Cortex of kidney (tissue), 1 donor: ENCODE measurements at places on chromosomes 11 and 22.

GRCh38 chr11:117610045-117610444 is 187.0 kb downstream of the DSCAML1 start:
- DNase-seq = no peak

DNA sequence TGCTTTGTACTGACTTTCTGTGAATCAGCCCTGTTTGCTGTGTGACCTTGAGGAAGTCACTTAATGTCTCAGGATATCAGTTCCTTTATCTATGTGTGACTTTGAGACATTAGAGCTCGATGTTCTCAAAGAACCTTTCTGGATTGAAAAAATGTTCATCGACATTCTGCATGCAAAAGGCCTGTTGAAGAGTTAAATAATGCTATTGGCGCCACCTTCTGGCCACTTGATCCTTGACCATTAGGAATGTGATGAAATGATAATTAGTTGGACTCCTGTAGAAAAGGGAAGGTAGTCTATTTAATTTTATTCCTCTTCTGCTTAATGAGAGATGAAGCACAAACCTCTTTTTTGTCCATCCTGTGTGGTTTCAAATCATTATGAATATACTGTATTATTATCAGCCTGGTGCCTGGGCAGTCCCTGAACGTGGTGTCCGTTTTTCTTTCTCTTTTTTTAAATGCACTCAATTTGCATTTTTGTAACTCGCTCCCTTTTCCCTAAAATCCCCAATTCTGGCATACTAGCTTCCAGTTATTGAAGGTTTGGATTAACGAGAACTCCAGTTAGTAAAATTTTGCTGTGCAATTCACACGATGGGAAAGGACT is 20.7 kb downstream of the ELF5 start:
- no peak for DNase-seq

DNA sequence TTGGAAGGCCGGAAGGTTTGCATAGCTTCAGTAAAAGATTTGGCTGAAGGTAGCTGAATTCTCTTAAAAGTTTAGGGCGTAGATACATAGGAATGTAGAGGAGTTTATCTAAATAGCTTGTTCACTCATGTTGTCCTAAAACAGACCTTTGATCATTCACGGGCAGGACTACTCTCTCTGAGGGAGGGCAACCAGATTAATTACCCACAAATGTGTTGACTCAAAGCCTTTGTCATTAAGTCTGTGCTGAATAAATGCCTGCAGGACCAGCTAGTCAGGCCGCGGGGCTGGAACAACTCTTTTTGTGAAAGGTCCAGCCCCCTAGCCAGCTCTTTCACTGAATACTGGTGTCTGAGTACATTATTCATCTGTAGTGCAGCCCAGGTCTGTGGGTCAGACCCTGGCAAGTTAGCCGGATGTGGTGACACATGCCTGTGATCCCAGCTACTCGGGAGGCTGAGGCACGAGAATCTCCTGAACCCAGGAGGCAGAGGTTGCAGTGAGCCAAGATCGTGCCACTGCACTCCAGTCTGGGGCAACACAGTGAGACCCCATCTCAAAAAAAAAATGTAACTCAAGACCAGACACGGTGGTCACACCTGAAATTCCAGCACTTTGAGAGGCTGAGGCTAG is 2.8 kb upstream of the FADD start:
- no peak for DNase-seq

DNA sequence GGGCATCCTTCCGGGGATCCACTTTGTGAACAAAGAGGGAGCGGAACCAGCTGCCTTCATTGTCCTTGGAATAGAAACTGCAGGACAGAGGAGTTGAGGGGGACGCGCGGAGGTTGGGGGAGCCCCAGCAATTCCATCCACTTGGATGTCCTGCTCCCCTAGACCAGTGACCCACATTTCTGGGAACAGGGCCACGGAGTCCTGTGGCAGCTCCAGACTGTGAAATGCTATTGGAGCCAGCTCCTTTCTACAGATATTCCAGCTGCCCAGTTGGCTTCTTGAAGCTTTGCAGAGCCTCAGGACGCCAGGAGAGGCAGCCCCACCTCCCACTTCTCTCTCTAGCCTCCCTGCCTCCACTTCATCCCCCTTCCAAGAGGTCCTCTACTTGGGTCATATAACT is 10.5 kb downstream of the NIPSNAP1 start:
- no peak for DNase-seq

GRCh38 chr11:118639899-118640298 is 32.5 kb downstream of the PHLDB1 start:
- DNase-seq = no peak

GRCh38 chr22:43129426-43130425 is 13.5 kb downstream of the MCAT start:
- DNase-seq = no peak

DNA sequence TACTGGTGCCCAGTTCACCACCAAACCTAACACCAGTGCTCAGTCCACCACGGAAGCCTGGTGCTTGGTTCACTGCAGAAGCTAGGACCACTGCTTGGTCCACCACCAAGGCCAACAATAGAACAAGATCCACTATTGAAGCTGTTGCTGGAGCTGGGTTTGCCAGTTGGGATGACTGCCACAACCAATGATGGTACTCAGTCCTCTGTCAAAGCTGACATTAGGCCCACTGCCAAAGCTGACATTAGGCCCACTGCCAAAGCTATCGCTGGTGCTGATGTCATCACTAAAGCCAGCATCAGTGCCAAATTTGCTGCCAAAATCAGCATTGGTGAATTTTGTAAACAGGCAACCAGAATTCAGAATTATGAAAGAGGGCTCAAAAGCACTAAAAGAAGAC is 1850.2 kb upstream of the RAG2 start:
- no peak for DNase-seq

DNA sequence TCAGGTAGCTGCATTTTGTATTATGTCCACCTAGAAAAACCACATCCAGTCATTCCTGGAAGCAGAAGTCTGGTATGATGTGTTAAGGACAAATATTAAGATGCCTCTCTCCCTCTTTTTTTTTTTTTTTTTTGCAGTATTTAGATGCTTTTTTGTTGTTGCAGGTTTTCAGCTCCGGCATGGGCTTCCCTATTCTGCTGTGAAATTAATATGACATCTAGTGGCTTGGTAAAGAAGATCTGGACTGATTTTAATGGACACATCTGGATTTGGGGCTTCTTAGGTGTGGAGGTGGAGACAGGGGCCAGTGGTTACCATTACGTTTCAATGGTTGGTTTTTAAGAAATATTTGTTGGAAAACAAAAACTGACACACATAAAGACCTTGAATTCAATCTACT is 47.5 kb upstream of the RASSF10 start:
- DNase-seq = no peak

DNA sequence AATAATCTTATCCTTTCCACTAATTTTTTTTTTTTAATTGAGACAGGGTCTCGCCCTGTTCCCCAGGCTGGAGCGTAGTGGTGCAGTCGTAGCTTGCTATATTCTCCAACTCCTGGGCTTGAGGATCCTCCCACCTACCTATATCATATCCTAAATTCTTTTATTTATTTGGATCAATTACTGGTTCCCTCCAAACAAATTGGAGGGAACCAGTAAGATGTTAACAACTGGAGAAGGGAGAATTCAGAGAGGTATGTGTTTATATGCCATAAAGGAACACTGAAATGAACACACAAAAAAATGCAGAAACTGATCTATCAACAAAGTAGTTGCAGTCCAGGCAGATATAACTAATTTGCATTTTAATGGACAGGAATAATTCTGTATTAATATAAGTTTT is 63.6 kb downstream of the ATXN10 start:
- DNase-seq = no peak

DNA sequence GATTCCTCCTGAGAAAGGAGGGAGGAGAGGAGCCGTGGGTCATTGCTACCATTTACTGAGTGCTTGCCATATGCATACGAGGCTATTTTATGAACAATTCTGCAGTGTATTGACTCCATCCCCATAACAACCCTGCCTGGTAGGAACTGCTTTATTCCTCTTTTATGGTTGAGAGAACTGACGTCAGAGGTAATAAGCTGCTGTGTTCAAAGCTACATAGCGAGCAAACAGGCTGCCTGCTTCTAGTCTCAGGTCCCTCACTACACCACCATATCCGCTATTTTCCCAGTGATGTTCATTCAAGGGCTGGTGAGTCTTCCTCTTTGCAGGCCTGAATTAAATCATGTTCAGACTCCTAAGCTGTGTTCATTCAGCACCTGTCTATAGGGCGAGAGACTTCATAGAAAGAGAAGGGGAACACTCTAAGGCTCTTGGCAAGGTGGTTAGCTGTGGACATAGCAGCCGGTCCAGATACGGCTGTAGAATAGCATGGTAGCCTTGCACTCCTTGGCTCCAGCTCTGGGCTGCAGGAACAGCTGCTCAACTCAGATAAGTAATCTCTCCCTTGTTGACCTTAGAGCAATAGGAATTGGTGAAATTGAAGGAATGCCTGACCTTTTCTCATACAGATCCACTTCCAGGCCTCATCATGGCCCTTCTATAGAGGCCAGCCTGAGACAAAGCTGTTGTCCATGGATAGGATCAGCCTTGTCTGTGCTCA is 82.6 kb downstream of the MICAL2 start:
- DNase-seq = no peak
